ENCODE measurements at places on chromosomes 12 and 14.
A peak's percentile ranks its signal among the peaks of the same experiment; 100 is the strongest.

- no peak for DNase-seq
Measured at GRCh38 chr14:82138431-82138830, 604.8 kb upstream of the SEL1L start.

DNA sequence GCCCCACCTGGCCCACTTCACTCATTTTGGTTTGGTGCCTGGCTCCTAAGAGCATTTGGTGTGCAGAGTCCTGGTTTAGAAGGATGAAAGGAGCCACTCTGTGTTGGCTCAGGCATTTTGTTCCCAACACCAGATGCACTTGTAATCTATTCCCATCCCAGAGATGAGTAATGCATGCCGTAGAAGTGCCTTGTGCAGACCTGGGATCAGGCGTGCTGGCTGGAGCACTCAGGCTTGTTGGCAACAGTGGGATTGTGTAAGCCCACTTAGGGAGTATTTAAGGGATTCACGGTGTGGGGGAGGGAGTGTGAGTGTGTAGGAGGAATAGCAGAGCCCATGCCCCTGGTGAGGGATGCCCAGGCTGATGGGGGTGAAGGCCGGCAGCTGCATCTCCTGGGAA, 501.5 kb upstream of the TBX3 start:
- DNase-seq, result no peak

DNA sequence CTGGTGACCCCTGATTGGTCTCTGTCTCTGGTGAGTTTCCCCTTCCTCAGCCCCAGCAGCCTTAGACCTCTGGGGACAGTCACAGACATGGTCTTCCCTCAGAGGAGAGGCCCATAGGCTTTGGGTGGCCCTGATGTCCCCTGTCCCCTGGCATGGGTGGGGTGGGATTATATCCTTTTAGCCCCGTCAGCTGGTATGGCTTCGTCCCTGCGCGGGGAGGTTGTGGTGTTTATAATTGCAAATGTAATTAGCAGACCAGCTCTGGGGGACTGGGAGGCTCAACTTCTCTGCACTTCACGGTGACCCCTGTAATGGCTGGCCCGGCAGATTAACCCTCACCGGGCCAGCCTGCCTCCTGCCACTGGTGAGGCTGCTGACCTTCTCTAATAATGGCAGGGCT, 5.1 kb downstream of the ESRRB start:
- DNase-seq, result no peak

DNA sequence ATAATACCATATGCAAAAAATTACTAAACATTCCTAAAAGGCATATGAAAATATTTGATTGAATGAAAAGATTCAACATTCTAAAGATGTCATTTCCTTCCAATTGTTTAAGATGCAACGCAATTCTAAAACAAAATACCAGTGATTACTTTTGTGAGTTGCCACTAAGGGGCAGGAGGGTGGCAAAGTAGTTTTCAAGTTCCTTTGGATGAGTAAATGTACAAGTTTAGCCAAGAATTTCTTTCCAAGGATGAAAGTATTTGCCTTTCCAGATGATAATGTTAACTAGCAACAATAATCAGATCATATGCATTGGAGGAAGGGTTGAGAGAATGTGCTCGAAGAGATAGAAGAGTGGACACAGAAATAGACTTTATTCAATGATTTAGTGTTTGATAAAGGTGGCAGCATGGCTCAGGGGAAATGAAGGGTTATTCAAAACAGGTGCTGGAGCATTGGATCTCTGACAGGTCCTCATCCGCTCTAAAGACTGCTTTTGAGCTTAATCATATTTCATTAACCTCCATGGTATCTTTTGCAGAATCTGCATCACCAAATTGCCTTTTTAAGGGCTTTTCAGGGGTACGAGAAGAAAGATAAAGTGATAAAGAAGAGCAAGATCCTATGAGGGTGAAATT, 678.5 kb upstream of the TBX3 start:
- no peak for DNase-seq

DNA sequence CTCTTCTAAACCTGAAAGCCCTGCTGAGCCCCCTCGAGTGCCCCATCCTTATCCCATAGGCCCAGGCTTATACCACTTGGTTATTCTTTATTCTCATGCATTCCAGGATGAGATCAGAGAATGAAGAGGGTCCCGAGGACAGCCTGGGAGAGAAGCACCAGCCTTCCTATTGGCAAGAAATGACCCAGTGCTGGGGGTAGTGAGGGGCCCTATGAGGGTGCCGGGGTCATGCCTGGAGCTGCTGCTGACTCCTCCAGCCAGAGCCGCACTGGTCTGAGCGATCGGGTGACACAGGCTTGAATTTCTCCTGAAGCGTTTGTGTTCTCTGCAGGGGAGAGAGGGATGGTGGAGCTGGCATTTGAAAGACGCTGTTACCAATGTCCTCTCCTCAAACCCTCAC, 18.1 kb downstream of the MORN3 start:
- DNase-seq, result no peak

DNA sequence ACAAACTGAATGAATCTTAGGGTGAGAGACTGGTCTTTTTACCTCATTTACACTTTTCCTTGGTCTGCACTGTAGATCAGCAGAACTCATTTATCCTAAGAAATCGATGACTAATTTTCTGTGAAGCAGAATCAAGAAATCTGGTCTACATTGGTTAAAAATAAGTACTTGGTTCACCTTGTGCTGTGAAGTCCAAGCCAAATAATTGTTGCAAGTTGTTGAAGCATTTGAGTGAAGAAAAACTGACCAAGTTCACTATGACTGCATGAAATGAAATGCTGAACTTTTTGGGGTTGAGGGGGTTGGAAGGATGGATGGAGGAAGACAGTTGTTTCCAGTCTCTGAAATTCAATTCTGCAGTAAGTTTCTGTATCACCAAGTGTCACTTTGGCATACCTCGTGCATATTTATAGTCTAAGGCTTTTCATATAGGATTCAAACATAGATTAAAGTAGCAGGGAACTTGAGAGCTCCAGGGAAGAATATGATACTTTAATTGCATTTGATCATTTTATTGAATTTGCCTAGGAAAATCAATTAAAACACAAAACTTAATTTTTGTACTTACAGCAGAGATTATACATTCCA, 75.0 kb downstream of the FAR2 start:
- DNase-seq, result no peak

DNA sequence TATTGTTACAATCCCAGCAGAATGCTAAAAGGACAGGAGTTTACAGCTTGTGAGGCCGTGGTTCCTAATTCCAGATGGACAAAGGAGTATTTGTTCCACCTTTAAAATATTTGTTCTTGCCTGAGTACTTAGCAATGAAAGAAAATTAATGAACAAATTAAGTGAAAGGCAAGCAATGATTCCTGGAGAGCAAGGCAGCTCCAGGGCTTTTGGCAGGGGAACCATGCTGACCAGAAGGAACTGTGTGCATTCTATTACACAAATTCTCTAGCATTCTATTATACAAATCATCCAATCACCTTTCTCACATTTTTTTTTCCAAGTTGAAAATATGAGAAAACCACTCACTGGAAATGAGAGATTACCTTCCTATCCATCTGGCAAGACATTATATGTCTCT, 1.8 kb upstream of the BMAL2 start:
- DNase-seq, result no peak

DNA sequence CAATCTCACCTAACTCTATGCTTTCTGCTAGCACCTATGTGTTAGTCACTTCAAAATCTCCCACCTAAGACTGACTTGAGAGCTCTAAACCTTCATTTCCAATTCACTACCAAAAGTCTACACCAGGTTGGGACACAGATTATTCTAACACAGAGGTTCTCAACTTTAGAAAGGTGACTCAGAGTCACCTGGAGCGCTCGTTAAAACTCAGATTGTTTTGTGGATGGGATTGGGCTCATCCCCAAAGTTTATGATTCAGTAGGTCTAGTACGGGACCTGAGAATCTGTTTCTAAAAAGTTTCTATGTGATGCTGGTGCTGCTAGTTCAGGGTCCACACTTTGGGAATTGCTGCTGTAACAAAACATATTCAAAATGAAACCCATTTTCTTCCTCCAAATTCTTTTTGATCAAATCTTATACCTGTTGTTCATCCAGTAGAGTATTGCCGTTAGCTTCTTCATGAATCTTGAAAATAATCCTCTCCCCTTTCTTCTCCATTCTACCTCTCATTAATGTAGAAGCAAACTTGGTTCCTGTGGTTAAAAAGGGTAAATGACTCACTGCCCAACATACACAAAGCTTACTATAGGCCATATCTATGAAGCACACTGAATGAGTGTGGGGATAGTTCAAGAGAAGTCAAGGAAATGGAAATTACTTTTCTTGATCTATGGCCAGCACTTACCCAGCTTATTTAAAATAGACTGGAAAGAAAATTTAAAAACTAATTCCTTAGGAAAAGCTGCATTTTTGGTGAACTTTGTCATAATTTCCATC, 206.7 kb downstream of the KIF21A start:
- DNase-seq, result no peak

DNA sequence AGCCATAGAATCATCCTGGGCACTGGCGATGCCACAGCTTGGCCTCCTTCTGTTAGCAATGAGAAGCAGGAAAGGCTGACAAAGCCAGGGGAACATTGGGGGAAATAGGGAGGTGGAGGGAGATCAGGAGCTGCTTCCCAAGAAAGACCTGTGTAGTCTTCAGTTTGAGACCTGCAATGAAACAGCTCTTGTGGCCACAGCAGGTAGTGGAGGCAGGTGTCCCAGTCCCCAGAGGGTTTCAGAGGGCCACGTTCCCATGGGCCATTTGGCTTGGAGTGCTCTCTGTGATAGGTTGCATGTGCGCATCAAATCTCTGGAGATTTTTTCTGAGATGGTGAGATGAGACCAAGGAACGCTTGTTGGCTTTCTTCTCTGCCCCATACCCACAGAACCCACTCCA, 14.4 kb upstream of the OR6S1 start:
- DNase-seq, result no peak

GRCh38 chr12:59972905-59973304, 377.1 kb downstream of the SLC16A7 start:
- no peak for DNase-seq

GRCh38 chr12:106149096-106149784, 10.5 kb upstream of the NUAK1 start:
- no peak for DNase-seq

GRCh38 chr14:65170768-65171507, 68.6 kb upstream of the MAX start:
- DNase-seq, result peak; percentile 25

DNA sequence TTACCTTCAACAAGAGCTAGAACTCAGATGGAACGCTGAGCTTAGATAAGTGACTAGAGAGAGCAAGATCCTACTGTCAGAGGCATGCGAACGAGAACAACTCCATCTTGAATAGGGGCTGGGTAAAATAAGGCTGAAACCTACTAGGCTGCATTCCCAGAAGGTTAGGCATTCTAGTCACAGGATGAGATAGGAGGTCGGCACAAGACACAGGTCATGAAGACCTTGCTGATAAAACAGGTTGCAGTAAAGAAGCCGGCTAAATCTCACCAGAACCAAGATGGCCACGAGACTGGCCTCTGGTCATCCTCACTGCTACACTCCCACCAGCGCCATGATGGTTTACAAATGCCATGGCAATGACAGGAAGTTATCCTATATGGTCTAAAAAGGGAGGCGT, 59.6 kb upstream of the PLEKHG3 start:
- no peak for DNase-seq

GRCh38 chr14:61602733-61603077, 92.6 kb upstream of the HIF1A start:
- no peak for DNase-seq

- no peak for DNase-seq
Measured at GRCh38 chr14:49860988-49861698, 8.6 kb upstream of the NEMF start.

DNA sequence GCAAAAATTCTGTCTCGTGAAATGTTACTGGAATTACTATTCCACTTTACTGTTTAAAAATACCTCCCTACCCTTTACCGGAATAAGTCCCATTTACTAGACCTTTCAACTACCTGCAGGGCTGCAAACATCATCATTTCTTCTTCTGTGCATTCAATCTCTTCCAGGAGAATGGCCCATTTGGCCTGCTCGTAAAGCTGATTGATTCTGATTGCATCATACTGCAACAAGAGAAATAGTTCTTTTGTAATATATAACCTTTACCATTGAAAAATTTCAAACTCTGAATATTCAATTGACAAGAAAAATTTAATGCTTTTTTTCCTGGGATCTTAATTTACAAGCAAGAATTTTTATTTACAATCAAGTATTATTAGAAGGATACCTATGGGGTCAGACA, 72.4 kb downstream of the FERMT2 start:
- no peak for DNase-seq

DNA sequence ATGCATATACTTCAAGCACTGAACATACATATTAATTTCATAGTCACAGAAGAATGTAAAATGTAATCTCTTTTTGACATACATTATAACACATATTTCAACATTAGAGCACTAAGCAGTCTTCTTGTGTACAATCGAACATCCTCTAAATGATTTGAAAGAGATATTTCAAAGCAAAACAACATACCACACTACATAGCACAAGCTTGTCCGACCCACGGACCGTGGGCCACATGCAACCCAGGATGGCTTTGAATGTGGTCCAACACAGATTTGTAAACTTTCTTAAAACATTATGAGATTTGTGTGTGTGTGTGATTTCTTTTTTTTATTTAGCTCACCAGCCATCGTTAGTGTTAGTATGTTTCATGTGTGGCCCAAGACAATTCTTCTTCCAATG, 7.0 kb downstream of the PRICKLE1 start:
- DNase-seq, result no peak

DNA sequence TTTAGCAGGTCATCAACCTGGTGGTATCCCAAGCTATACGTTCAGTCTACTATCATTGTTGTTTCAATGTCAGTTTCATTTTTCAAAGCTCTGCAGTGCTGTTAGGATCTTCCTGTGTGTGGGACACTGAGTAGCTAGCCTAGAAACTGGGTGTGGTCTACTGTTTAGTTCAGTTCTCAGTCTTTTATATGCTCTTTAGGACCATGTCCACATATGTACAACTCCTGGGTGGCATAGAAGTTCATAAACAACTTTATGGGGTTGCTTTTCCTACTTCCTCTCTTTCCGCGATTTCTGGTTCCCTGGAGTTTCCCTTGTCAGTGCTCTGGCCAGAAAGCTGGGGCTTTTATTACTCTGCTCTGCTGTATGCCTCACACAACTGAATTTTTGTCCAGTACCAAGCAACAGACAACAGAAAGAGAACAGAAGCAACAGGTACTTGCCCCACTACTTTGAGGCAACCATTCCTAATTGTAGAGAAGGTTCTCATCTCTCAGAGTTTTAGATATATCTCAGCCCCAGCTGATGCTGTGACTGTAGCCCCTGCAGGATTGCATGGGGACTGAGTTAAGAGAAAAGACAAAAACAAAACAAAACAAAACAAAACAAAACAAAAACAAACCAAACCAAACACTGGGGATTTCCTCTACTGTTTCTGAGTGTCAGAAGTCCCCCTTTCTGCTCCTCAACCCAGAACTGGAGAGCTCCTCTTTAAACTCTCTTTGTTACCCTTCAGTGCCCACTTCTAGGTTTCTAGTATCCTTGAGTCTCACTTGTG, 30.3 kb downstream of the MIS18BP1 start:
- DNase-seq, result no peak

DNA sequence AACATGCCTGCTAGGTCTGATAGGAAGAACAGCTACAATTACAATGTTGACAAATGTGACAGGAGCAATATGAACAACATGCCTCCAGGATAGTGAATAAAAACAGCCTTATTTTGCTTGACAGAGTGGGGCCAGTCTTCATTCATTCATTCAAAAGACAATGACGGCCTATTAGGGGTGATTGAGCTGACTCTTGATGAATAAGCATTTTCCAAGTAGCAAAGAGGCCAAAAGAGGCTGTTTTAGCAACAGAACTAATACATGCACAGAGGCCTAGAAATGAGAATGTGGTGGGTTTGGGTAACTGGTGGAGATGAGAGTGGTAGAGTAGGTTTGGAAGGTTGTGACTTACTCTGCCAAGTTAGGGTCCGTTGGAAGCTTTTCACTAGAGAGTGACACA, 138.3 kb downstream of the APAF1 start:
- no peak for DNase-seq

Data from naive thymus-derived CD8-positive, alpha-beta T cell (primary cell).